ENCODE measurements at places on chromosomes 3 and 15.

DNA sequence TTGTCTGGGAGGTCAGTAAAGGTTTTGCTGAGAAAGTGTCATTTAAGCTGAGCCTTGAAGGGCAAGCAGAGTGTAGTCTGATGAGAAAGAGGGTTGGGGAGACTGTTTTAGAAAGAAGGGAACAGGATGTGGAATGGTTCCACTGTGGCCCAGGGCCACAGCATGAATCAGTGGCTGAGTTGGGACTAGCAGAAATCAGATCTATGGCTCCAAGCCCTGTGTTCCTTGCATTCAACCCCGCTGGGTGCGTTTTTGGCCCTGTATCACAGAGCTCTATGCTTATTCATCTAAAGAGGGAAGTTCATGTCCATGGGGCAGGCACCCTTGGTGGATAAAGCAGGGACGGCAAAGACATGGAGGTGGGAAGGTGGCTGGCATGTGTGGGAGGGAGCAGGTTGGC is 151.3 kb downstream of the CACNA1D start:
- DNase-seq, result no peak

- DNase-seq, result no peak
These were observed 46.8 kb downstream of the KBTBD8 start for GRCh38 chr3:67044955-67045354.

GRCh38 chr3:50817756-50818529 is 143.2 kb downstream of the DOCK3 start:
- no peak for DNase-seq

DNA sequence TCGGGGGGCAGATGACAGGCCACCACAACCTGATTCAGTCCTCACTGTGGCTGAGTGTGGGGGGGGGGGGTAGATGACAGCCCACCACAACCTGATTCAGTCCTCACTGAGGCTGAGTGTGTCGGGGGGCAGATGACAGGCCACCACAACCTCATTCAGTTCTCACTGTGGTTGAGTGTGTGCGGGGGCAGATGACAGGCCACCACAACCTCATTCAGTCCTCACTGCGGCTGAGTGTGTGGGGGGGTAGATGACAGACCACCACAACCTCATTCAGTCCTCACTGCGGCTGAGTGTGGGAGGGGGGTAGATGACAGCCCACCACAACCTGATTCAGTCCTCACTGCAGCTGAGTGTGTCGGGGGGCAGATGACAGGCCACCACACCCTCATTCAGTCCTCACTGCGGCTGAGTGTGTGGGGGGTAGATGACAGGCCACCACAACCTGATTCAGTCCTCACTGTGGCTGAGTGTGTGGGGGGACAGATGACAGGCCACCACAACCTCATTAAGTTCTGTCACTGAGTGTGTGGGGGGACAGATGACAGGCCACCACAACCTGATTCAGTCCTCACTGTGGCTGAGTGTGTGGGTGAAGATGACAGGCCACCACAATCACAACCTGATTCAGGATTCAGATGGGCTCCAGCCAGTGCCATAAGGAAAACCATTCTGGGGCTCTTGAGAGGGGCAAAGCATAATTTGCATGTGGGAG is 16.9 kb downstream of the ZNF717 start:
- DNase-seq, result no peak

- DNase-seq, result peak; percentile 30
These were observed 55.6 kb downstream of the CGGBP1 start for GRCh38 chr3:88003115-88003755.

DNA sequence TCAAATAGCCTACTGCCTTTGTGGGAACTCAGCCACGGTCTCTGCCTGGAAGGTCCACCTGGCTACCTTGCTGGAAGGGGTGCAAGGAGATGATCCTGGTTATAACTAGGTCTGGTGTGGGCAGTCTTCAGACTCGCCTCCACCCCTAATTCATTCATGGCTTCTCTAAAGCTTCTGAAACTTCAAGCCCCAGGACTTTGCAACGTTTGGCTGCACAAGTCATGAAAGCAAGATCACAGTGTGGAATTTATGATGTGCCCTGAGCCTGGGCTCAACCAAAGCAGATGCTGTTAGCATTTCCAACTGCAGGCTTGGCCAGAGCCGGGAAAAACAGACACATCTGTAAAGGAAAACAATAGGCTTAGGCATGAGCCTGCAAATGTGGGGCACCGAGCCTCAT is 200.4 kb upstream of the WNT5A start:
- no peak for DNase-seq

GRCh38 chr3:185353823-185354614 is 8.9 kb upstream of the MAP3K13 start:
- DNase-seq, result peak; percentile 27

DNA sequence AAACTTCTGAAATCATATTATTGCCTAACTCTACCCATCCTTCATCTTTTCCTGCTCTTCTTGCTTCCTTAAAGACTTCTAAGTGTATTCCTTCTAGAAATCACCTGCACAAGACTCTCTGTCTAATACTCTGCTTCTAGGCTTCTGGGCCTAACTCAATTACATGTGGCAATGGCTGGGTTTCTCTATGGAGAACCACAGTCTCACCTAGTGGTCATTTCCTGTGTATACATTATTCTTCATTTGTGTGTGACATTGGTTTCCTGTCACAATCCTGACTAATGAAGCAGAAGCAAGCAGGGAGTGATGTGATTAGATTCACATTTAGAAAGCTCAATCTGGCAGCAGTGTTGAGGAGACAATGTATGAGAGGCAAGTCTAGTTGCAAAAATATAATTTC is 16.9 kb upstream of the CLDN1 start:
- DNase-seq, result no peak

DNA sequence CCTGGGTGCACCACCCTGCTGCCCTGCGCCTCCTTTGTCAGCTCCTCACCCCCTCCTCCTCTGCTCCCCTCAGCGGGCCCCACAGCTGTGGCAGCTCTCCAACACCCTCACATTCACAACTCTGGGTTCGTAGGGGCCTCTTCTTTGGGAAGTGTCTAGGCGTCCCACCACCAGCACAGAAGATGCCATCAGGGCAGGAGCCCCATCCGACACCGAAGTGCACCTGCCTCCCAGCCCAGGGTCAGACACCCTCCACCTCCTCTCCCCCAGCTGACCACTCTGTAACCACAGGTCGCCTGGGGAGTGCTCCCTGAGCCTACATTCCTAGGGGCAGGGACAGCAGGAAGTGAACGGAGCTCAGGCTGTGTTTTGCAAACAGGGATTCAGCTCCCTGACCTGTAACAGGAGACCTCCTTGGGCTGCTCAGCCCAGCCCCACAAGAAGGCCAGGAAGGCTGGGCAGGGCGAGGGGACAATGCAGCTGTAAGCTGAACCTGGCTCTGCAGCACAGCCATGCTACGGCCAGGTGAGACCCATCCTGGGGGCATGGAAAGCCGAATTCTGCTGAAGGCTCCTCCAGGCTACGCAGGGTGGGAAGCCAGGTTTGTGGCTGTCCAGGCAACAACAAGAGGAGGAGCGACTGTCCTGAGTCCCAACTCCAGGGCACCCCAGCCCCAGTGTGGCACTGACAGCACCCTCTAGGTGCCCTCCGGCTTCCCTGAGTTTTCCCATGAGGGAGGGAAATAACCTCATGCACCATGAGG is 269.0 kb downstream of the GOLGA6L6 start:
- DNase-seq, result no peak

GRCh38 chr15:99604865-99605264 is 39.1 kb downstream of the MEF2A start:
- no peak for DNase-seq

Data from HS-27A (cell line).